ENCODE measurements at places on chromosomes 12 and 14.

DNA sequence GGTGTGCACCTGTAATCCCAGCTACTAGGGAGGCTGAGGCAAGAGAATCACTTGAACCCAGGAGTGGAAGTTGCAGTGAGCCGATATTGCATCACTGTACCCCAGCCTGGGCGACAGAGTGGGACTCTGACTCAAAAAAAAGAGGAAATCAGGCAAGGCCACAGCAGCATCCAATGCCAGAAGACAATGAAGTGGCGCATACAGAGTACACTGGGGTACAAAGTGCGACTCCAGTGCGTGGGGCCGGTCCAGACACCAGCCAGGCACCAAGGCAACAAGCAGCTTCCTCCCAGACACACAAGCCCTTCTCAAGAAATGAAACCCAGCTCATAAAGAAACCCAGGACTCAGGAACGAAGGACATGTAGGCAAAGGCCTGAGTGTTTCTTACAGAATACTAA, 28.2 kb downstream of the TTC7B start:
- DNase-seq, result no peak

- no peak for DNase-seq
These were observed 37.5 kb downstream of the CDC42BPB start for GRCh38 chr14:103019826-103020225.

DNA sequence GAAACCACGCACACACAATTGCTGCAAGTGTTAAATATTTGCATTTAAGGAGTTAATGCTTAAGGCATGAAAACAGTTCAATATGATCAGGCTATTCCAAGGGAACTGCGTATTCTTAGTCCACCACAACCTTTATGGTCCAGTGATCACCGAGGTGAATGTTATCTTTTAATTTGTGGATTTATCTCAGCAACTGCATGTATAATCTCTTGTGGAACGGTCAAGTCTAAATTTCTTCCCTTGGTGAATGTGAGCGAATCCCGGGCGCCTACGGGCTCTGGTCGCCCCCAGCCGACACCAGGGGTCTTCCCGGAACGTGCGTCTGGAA, 999 bp upstream of the AK7 start:
- no peak for DNase-seq

GRCh38 chr12:131391399-131391798, 319.5 kb upstream of the SFSWAP start:
- no peak for DNase-seq

- no peak for DNase-seq
These were observed 827.8 kb downstream of the DIO2 start for GRCh38 chr14:79383475-79383874.

GRCh38 chr14:77556946-77557345, 58.3 kb upstream of the ISM2 start:
- DNase-seq, result no peak

GRCh38 chr12:15092826-15093225, 120.0 kb downstream of the PDE6H start:
- DNase-seq, result no peak

DNA sequence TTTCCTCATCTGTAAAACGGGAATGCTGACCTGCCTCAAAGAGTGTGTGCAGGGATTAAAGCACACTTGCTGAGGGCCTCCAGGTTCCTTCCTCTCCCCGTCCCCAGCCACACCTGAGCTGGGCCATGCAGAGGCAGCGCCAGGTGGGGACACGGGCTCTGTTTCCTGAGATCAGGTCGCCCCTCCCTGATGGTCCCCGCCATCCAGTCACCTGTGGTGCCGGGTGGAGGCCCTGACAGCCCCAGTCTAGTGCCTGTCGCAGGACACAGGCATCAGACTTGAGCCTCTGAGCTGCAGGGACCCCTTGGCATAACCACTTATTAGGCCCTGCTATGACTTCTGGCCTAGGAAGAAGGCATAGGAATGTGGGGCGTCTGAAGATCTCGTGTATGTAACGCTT, 12.5 kb downstream of the CHGA start:
- no peak for DNase-seq

Data from stimulated activated CD4-positive, alpha-beta T cell treated with anti-CD3 and anti-CD28 coated beads, TNF-alpha, amount 100 ng/mL, for 24 hours (primary cell).